ENCODE measurements at places on chromosomes 3 and 15.
A peak's percentile ranks its signal among the peaks of the same experiment; 100 is the strongest.

GRCh38 chr3:133197619-133198018, 159.4 kb downstream of the TMEM108 start:
- DNase-seq: no peak

GRCh38 chr15:87764461-87765240, 491.9 kb downstream of the NTRK3 start:
- peak; percentile 92 for DNase-seq

DNA sequence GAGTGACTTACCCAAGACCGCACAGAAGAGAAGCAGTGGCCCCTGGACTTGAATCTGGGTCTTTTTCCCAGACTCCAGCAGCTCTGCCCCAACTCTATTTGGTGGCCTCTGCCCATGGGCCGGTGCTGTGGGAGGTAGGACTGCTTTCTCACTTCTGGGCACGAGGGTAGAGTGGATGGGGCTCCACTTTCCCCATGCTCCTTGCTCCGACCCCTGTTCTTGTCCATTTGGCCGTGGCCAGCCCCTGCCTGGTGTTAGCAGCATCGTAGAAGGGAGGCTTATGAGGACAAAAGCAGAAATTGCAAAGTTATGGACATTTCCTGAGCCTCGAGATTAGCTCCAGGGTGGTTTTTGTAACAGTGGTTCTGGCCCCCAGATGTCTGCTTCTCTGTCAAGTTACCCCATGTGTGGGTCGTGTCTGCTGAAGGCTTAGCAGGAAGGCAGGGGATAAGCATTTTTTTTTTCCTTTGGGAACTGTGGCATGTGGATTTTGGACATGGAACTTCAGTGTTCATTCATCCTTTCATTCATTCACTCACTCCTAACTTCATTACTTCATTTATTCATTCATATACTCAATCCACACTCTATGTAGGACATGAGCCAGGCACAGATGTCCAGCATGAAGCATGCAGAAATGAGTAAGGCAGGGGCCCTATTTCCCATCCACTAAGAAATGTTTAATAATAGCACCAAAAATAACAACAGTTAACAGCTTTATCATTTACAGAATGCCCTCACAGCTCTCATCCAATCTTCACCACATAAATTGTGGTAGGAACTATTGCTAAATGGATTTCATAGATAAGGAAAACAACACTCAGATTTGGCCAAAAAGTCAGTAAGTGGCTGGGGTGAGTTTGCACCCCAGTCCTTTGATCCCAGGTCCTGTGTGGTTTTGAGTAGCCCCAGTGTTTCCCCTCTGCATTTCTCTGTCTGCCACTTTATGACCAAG, 180.5 kb downstream of the OPA1 start:
- DNase-seq: no peak

GRCh38 chr3:185402561-185402960, 39.6 kb downstream of the MAP3K13 start:
- DNase-seq: peak; percentile 29

GRCh38 chr3:45387636-45388348, 584 bp upstream of the LARS2 start:
- no peak for DNase-seq

All from EH (cell line).